ENCODE measurements at places on chromosomes 13 and 19.

DNA sequence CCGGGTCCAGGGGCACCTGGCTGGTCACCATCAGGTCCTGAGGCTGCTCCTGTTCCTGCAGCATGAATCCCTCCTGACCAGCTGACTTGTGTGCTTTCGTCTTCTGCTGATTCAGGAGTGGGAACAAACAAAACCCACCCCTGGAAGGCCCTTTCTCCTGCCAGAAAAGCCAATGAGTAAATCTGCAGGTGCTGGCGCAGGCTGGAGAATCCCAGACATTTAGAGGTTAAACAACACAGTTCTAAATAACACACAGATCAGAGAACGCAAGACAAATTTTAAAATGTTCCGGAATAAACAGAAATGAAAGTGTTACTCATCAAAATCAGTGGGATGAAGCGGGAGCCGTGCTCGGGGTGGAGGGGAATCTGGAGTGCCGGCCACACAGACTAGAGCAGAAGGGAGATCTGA, 60.6 kb upstream of the C13orf46 start:
- no peak for DNase-seq

GRCh38 chr19:18046059-18046718, 38.2 kb downstream of the ARRDC2 start:
- DNase-seq = no peak

DNA sequence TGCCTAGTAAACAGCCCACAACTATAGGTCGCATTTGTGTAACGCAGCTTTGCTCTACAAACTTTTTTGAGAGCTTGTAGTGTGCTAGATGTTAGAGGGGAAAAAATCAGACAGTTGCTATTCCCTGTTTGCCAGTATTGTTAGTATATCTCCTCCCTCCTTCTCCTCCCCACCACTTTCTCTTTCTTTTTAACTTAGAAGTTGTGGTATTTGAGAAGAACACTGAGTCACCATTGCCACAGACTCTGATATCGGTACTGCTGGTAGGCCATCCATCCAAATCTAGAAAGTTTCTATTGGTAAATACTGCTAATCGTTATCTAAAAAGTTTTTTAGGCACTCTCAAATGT, 666 bp downstream of the POMP start:
- no peak for DNase-seq

- peak; percentile 88 for DNase-seq
Observed at GRCh38 chr19:17496337-17496997, 15.0 kb upstream of the PGLS start.

DNA sequence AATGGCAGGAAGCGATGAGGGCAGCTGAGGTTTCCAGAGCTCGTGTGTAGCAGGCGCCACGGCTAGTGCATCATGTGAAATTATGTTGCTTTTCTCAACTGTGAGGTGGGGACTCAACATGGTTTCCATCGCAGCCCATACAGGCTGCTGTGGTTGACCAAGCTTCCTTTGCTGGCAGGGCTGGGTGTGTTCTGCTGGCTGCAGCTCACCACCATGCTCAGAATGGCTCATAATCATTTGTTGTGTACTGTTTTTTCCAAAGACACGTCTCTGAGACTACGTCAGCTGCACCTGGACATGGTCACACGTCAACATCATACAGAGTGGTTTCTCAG, 16.1 kb upstream of the RASA3 start:
- DNase-seq = peak; percentile 45

- DNase-seq = no peak
Observed at GRCh38 chr13:106355866-106356265, 179.6 kb downstream of the EFNB2 start.

DNA sequence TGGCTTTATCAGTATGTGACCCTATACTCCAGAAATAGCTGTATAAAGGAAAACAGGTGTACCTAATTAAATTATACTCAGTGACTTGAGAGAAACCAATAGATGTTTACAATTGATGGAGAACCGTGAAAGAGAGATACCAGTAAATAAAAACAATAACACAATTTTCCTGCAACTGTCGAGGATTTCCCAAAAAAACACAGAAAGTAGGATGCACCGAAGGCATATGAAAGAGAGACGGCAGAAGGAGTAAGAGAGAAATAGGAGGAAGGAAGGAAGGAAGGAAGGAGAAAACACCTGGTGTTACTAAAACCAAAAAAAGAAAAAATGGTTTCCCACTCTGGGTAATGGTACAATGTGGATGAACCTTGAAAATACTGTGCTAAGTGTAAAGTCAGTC, 6.8 kb upstream of the ZNF229 start:
- no peak for DNase-seq

- no peak for DNase-seq
Observed at GRCh38 chr13:109840201-109840892, 54.0 kb upstream of the IRS2 start.

- no peak for DNase-seq
Observed at GRCh38 chr13:65844266-65844841, 1385.8 kb downstream of the PCDH9 start.

GRCh38 chr13:33994198-33994597, 176.2 kb downstream of the RFC3 start:
- DNase-seq = no peak

DNA sequence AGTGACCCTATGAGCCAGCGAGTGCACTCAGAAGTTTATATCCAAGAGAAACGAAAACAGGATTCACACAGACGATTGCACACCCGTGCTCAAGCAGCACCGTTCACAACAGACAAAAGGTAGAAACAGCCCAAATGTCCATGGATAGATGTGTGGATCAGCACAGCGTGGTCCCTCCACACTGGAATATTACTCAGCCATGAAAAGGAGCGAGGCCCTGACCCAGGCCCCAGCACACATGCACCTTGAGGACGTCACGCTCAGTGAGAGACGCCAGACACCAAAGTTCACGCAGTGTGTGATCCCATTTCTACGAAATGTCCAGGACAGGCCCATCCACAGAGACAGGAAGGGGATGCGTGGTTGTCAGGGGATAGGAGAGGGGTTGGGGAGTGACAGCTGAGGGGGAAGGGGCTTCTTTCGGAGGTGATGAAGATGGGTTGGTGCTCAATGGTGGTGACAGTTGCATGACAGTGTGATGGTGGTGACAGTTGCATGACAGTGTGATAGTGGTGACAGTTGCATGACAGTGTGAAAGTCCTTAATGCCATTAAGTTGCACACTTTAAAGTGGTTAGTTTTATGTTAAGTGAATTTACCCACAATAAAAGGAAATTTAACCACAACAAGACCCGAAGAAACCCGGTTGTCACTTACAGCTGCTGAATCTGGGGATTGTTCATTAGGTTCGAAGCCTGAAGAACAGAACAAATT, 18.9 kb upstream of the SLC39A3 start:
- no peak for DNase-seq
